Activated CD4-positive, alpha-beta T cell treated with anti-CD3 and anti-CD28 coated beads, Interleukin-2, amount 10 ng/mL, durations not matched to agents 24 days and 14 days (primary cell): ENCODE measurements at places on chromosomes 1 and 21. TPM values are rescaled to one million over a fixed set of nuclear protein-coding genes. Genes with fewer than 3 reads are reported as not detected.
A peak's percentile ranks its signal among the peaks of the same experiment; 100 is the strongest.

DNA sequence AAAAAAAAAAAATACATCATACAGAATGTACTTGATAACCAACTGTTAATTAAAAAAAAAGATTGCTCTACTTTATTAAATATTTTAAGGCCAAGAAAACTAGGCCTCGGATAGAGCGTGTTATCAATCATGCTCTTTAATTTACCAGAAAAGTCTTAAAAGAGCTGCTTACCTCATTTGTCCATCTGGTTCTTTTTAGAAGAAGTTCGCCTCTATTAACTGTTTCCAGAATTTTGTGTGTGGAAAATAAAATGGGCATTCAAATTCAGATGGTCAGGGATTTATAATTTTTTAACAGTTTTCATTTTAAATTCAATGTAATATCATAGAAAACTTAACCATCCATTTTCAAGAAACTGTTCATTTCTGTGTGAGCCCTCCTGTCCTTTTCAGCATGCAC is 53.8 kb downstream of the KCNK1 start:
- no peaks in the 10 kb centered on the region for H3K27me3 ChIP-seq
- no peaks in the 10 kb centered on the region for H3K4me1 ChIP-seq
- H3K36me3 ChIP-seq, result no peaks in the 10 kb centered on the region
- no peak overlapping the region for H3K4me3 ChIP-seq
- DNase-seq, result no peak
- H3K27ac ChIP-seq, result no peak overlapping the region

- H3K4me3 ChIP-seq, result no peak overlapping the region
- peaks cover 11% of the 10 kb centered on the region for H3K36me3 ChIP-seq
- no peaks in the 10 kb centered on the region for H3K27me3 ChIP-seq
Observed at GRCh38 chr1:27141266-27142003, 13.5 kb downstream of the SLC9A1 start.

GRCh38 chr1:145992502-145992936 is 3.9 kb downstream of the TXNIP start:
- peaks cover 56% of the 10 kb centered on the region for H3K4me1 ChIP-seq
- no peak for DNase-seq
- H3K4me3 ChIP-seq, result peak overlapping the region; percentile 93
- H3K36me3 ChIP-seq, result peaks cover 48% of the 10 kb centered on the region
- no peaks in the 10 kb centered on the region for H3K27me3 ChIP-seq

- H3K36me3 ChIP-seq, result no peaks in the 10 kb centered on the region
- H3K4me3 ChIP-seq, result no peak overlapping the region
- H3K27ac ChIP-seq, result no peak overlapping the region
- peaks cover 2% of the 10 kb centered on the region for H3K27me3 ChIP-seq
- peaks cover 3% of the 10 kb centered on the region for H3K4me1 ChIP-seq
Observed at GRCh38 chr1:17798799-17799382, 43.8 kb downstream of the ACTL8 start.

- peaks cover 48% of the 10 kb centered on the region for H3K4me1 ChIP-seq
- peaks cover under 1% of the 10 kb centered on the region for H3K36me3 ChIP-seq
- peak; percentile 82 for DNase-seq
- H3K27ac ChIP-seq, result peak overlapping the region; percentile 73
- peak overlapping the region; percentile 65 for H3K4me3 ChIP-seq
Observed at GRCh38 chr1:192538407-192539296, 36.9 kb upstream of the RGS1 start.

- no peak overlapping the region for H3K27ac ChIP-seq
- no peak for DNase-seq
- no peaks in the 10 kb centered on the region for H3K36me3 ChIP-seq
- no peak overlapping the region for H3K4me3 ChIP-seq
Observed at GRCh38 chr1:51906306-51907078, 28.0 kb upstream of the NRDC start.

DNA sequence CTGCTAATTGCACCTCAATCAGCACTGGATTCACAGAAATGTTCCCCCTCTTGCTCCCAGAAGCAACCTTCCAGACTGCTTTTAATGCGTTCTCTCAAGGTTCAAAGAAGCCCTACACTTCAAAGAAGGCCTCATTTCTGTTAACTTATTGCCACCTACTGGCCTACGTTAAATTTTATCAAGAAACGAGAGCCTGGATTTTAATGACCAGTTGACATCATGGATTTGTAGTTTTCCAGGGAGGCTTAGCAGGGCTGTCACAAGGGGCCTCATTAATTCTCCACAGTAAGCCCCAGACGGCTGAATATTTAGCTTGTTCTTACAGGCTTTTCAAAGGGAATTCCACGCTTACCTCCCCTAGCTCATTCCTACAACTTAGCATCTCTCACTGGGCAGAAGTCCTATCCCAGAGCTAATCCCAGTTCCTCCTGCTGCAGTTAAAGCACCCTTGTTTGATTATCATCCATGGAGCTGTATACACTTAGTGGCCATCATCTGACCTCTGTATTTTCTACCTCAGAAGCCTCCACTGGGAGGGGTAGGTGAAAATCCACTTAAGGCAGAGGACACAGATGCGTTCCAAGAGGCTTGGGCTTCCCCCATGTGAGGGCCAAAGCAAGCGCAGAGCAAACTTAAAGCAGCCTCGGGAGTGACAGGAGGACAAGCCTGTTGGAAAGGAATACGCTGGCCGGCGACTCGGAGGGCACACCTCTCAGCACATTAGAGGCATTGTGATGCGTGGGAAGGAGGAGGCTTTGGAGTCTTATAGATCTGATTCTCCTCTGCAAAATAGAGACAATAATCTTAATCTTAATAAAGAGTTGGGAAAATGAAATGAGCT is 32.2 kb upstream of the CYP4X1 start:
- no peaks in the 10 kb centered on the region for H3K36me3 ChIP-seq
- H3K27ac ChIP-seq, result no peak overlapping the region
- DNase-seq, result no peak
- no peaks in the 10 kb centered on the region for H3K4me1 ChIP-seq

GRCh38 chr1:223102797-223103533 is 40.1 kb downstream of the TLR5 start:
- H3K27me3 ChIP-seq, result peaks cover 4% of the 10 kb centered on the region
- H3K4me1 ChIP-seq, result no peaks in the 10 kb centered on the region
- no peak for DNase-seq
- H3K27ac ChIP-seq, result no peak overlapping the region

DNA sequence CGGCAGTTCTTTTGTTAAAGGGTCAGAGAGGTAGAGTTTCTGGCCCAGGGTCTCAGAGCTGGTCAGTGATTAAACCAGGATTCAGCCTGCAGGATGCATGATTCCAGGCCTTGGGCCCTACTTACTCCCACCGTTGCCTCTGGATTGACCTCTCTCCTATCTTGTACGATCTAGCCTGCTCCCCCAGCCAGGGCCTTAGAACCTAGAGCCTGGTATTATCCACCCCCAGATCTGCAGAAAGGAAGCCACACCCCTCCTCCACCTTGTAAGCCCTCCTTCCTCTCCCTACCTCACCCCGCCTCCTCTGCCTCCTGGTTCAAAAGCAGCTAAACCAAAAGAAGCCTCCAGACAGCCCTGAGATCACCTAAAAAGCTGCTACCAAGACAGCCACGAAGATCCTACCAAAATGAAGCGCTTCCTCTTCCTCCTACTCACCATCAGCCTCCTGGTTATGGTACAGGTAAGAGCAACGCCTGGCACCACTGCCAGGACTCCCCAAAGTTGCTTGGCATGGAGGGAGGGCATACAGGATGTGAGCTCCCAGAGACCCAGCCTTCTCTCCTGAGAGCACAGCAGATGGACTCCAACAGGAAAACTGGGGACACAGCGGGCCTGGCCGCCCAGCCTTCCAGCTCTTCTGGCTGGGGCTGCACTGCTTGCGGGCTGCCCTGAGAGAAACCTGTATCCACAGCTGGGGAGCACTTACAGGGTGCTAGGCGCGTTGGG is at the start of gene CD52:
CD52 (plus strand) TSS at position 347 of the 726 bp plus-strand sequence; CDS start at position 407, 60 bp downstream.
- H3K27ac ChIP-seq, result peak within 1 kb of the TSS; percentile 96
- H3K4me1 ChIP-seq, result peaks cover 64% of the 10 kb centered on the region
- DNase-seq, result peak; percentile 94
- peak within 1 kb of the TSS; percentile 82 for H3K4me3 ChIP-seq
- H3K27me3 ChIP-seq, result no peaks in the 10 kb centered on the region

GRCh38 chr1:174258148-174258550 is 98.8 kb downstream of the RABGAP1L start:
- peak; percentile 81 for DNase-seq
- peaks cover 10% of the 10 kb centered on the region for H3K36me3 ChIP-seq
- H3K27me3 ChIP-seq, result no peaks in the 10 kb centered on the region
- H3K4me3 ChIP-seq, result no peak overlapping the region

GRCh38 chr1:192609110-192610079 is 26.6 kb upstream of the RGS13 start:
- no peaks in the 10 kb centered on the region for H3K27me3 ChIP-seq
- peaks cover 13% of the 10 kb centered on the region for H3K4me1 ChIP-seq
- peak overlapping the region; percentile 63 for H3K4me3 ChIP-seq
- peak; percentile 85 for DNase-seq
- H3K27ac ChIP-seq, result peak overlapping the region; percentile 28

DNA sequence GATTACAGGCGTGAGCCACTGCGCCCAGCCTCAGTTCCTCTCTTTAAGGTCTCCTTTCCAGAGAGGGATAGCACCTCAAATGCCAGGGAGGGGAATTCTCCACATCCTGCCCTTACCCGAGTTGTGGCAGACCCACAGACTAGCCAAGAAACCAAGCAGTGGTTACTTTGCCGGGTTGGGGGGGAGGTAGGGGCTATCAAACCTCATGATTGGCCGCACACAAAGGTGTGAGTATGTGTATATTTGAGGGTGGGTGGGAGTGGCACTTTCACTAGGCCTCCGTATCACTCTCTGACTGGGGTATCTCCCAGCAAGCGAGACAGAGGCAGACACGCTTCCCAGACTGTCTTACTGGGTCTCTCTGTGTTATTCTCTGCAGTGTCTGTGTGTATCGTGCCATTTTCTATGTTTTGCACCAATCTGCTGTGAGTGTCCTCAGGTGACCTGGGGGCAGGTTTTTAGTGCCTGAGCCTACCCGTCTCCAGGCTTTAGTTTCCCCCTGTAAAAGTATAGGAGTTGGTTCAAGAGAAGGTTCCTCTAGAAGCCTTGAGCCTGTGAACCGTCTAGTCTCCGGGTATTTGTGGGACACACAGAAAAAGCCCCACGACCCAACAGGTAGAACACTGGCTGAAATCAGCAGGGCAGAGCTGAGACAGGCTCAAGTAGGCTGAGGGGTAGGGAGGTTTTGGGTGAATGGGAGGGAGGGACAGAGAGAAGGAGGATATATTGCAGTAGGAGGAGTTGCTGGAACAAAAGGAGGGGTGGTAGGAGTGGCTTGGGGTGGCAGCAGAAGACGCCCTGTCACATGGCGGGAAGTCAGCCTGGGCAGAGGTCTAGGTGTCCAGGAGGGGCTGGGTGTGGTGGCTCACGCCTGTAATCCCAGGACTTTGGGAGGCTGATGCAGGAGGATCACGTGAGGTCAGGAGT is 10.3 kb downstream of the LMNA start:
- H3K27ac ChIP-seq, result peak overlapping the region; percentile 66
- H3K27me3 ChIP-seq, result peaks cover 13% of the 10 kb centered on the region
- DNase-seq, result peak; percentile 72
- H3K4me1 ChIP-seq, result peaks cover 70% of the 10 kb centered on the region
- H3K36me3 ChIP-seq, result no peaks in the 10 kb centered on the region

MANEAL gene
- 2.7 and 3.1 TPM in 2 replicates for total RNA-seq

SPRR2A gene
- total RNA-seq, result not detected in 2 replicates

PINK1 gene
- total RNA-seq, result 2.0 and 2.4 TPM in 2 replicates
